Thymus (tissue), 14 donors: ENCODE measurements at places on chromosomes 4 and X. TPM values are rescaled to one million over a fixed set of nuclear protein-coding genes. Genes with fewer than 3 reads are reported as not detected.

The ZNF518B gene
- total RNA-seq: 25.5 TPM

The KIAA1210 gene
- total RNA-seq: 0.09 TPM

The FNIP2 gene
- total RNA-seq: 11.8 TPM

The TRIM61 gene
- 2.2 TPM for total RNA-seq

The SHROOM3 gene
- 1.7 TPM for total RNA-seq

The SLC2A9 gene
- 3.5 TPM for total RNA-seq

The RTL3 gene
- total RNA-seq: 0.09 TPM

The MND1 gene
- 32.7 TPM for total RNA-seq
